ENCODE measurements at places on chromosomes 2 and 18.
A peak's percentile ranks its signal among the peaks of the same experiment; 100 is the strongest.

- no peak for DNase-seq
Observed at GRCh38 chr2:19882286-19882685, 19.5 kb downstream of the TTC32 start.

GRCh38 chr2:212686285-212686895, 147.8 kb upstream of the ERBB4 start:
- DNase-seq = no peak

GRCh38 chr2:121746071-121746578, 9.3 kb upstream of the TSN start:
- no peak for DNase-seq

- DNase-seq = no peak
Observed at GRCh38 chr2:44722026-44722625, 219.4 kb upstream of the SIX3 start.

DNA sequence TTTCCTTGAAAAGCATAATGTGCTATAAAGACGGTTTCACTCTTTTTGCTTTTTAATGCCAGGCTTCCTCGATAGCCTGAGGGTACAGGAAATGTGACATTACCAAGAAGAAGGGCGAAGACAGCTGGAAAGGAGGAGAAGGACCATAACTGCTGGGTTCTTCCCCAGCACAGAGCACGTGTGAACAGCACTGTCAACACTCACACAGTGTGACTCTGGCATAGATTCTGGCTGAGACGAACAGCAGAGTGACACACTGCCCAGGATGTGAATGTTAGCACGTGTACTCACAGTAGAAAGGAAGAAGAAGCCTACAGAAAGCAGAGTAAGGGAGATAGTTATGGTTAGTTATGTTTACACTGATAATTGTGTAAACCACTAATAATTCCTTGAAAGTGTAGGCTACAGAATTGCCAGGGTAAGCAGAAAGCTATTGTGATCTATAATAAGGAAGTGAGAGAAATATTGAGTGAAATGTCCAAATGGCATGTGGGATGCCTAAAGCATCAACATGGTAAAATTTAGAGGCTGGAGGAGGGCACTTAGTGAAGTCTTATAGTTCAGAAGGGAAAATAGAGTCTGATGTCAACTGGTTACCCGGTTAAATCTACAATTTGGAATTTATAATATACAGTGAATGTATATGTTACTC, 198.2 kb downstream of the DLGAP1 start:
- no peak for DNase-seq

- peak; percentile 38 for DNase-seq
Observed at GRCh38 chr2:85066874-85067351, 66.3 kb upstream of the TCF7L1 start.

- no peak for DNase-seq
Observed at GRCh38 chr2:65297544-65297943, 69.9 kb downstream of the ACTR2 start.

DNA sequence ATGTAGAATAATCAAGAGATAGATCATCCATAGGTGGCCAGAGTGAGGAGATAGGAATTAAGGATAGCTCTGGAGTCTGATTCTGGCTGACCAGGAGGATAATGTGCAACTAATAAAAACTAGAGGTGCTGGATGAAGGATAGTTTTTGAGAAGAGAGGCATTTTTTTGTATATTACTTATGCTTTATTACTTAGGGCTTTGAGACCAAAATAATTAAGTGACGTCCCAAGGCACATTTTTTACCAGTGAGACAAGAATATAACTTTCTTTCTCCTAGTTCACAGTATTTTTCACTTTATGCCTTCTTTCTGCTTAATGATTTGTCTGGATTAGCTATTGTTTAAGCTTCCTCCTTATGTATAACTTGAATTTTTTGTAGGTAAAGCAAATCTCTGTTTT, 756.6 kb downstream of the TSN start:
- DNase-seq = no peak

GRCh38 chr18:47985866-47986265, 55.4 kb upstream of the SMAD2 start:
- DNase-seq = no peak

Measured in stimulated activated CD4-positive, alpha-beta T cell treated with anti-CD3 and anti-CD28 coated beads, TNF-alpha, amount 100 ng/mL, for 1 hour (primary cell).